Mucosa of descending colon (tissue), 3 donors: ENCODE measurements at places on chromosomes 2 and 18.
A peak's percentile ranks its signal among the peaks of the same experiment; 100 is the strongest.

DNA sequence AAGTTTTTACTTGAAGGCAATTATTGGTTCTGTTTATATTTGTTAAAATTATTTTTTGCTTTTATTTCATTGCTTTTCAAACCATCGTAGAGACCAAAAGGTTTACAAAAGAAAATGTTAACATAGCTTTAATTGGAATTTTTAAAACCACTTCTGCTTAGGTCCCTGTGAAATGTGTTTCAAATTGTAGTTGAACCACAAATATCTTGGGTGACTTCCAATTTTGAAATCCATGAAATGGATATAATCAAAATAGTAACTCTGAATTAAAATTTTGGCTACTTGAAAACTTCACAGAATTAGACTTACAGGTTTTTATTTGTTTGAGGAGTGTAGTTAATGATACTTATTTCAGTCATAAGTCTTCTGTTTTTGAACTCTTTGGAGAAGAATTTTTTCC is 3.1 kb upstream of the SPAG16 start:
- no peak for DNase-seq

- DNase-seq, result no peak
These were observed 1.2 kb downstream of the TNS1 start for GRCh38 chr2:218001629-218002028.

DNA sequence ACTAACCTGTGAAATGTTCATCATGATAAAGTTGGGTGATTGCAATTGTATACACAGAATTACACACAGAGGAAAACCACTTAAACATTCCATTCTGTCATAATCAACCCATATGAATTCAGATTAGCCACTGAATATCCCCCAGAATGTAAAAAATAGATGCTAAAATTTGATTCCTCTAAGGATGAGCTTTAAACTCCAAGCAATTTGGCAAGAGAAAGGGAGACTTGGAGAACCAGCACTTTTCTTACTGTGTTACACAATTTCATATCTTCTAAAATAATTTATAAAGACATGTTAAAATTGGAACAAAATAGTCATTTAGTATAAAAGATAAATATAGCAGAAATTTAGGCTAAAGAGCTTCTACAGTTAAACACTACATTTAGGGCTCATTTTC is 146.3 kb upstream of the LMAN1 start:
- no peak for DNase-seq

- no peak for DNase-seq
These were observed 97.6 kb downstream of the POLE4 start for GRCh38 chr2:75055820-75056675.

DNA sequence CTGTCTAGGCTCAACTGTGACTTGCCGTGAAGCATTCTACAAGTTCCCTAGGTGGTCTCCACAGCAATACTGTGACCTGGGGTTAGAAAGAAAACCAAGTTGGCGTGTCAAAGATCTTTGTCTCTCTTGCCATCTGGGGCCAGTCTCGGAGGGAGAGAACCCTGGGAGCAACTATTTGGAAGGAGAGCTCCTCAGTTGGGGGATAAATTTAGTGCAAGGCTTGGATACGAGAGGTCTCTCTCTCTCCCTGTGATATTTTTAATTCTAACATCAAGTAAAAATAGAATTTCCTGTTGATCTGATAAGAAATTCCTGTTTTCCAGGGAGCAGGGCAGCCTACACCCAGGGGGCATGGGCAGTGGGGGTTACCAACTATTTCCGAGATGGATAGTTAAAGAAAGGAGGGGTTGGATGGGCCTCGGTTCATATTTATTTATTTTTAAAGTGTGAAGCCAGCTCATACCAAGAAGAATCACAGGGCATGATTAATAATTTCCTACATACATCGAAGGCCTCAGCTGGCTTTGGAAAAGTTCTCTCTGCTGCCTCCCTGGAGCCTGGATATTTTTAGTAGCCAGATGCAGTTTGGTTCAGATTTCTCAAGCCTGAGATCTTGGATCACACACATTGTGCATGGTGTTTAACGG is 62.8 kb downstream of the EHD3 start:
- DNase-seq, result no peak

DNA sequence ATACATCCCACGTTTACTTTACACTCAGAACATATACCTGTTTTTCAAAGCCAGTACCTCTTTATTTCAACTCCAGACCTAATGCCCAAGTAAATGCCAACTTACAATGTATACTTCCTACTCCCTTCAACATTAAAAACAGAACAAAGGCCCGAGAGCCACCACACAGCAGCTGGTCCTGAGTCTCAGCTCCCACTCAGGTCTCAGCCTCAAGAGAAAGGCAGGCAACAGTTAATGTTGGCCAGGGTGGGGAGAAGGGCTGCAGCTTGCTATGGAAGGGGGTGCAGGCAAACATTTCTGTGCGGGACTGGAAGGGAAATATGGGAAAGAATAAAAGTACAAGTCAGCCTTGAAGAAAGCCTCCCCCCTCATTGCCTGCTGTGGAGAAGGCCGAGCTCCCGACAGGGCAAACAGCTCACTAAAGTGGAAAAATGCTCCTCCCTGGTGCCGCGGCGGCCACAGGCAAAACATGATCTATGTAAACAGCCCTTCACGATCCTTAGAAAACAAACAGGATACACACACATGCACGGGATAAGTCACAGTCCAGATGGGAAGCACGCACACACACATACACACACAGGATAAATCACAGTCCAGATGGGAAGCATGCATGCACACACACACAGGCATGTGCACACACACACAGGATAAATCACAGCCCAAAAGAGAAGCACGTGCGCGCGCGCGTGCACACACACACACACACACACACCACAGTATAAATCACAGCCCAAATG is 67.4 kb downstream of the ADNP2 start:
- no peak for DNase-seq

DNA sequence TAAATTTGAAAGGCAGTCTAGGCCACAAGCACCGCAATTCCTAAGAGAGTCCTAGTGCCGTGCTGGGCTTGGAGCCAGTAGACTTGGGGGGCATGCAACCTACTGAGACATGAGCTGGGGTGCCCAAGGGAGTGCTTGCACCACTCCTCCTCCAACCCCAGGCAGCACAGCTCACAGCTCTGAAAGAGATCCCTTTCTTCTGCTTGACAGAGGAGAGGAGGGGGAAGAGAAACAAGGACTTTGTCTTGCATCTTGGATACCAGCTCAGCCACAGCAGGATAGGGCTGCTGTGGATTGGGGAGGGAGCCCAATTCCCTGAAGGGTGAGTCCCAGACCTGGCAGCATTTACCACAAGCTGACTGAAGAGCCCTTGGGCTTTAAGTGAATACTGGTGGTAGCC is 134.6 kb downstream of the TMEM131 start:
- DNase-seq, result no peak

- DNase-seq, result no peak
These were observed 64.4 kb downstream of the EML6 start for GRCh38 chr2:54787755-54788366.

- no peak for DNase-seq
These were observed 31.8 kb upstream of the INPP4A start for GRCh38 chr2:98412751-98413458.

DNA sequence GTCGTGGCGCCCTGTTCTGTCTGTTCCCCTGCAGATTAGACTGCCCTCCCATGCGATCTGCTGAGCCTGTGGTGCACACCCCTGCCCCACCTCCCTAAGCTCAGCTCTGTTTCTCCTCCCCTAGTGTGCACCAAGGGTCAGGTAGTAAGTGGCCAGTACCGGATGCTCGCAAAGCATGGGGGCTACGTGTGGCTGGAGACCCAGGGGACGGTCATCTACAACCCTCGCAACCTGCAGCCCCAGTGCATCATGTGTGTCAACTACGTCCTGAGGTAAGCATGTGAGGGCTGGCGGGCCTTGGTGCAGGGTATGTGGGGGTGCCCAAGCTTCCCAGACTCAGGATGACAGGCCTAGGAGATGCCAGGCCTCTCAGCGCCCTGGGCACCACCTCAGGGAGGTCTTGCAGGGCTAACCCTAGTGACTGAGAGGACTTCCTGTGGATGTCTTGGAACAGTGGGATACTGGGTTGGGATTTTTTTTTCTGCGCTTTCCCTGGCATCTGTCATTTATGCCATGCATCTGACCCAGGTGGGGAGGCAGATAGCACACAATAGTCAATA is 78.4 kb downstream of the EPAS1 start:
- no peak for DNase-seq

DNA sequence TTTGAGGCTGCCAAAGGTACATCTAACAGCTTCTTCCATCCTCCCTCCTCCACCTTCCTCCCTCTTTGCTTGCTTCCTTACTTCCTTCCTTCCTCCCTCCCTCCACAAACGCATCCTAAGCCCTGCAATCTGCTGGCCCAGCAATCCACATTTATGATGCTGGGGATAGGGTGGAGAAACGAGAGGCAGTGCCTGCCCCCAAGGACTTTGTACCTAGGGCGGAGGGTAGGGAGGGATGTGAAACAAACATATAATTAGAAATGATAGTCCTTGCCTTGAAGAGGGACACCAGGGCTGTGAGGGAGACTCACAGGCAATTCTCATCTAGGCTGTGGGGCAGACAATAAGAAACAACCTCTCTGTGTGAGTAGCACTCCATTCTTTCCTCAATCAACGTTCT is 188.3 kb downstream of the ANKRD30B start:
- DNase-seq, result peak; percentile 77

- no peak for DNase-seq
These were observed 513.9 kb upstream of the NETO1 start for GRCh38 chr18:73381699-73382036.

GRCh38 chr2:242034996-242035814 is 165.7 kb downstream of the RTP5 start:
- DNase-seq, result no peak

DNA sequence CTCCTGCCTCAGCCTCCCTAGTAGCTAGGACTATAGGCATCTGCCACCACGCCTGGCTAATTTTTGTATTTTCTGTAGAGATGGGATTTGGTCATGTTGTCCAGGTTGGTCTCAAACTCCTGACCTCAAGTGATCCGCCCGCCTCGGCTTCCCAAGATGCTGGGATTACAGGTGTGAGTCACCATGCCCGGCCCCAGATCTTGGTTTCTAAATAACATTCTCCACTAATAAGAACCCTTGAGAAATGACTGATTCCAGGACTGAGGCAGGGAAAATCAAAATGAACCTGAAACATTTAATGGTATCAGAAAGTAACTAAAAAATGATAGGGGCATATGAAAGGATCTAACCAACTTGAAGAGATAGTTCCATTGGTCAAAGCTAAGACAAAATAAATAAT is 34.0 kb downstream of the BMPR2 start:
- no peak for DNase-seq

- no peak for DNase-seq
These were observed 20.5 kb downstream of the APLF start for GRCh38 chr2:68487773-68488355.

DNA sequence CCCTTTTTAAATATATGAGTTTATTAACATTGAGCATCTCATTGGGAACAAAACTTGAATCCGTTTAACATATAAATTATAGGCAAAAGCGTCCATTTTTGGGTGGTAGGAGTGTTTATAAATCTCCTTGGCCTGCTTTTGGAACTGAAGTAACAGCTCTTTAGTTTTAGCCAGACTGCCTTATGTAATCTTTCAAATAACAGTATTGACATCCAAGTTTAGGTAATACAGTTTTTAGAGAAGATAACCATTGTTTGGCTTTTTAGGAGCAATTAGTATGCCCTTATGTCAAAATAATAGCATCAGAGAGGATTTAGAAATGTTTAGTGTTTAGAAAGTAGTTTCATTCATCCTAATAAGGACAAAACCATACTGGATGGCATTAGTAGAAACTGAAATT is 361.9 kb downstream of the ARHGAP15 start:
- no peak for DNase-seq

- no peak for DNase-seq
These were observed 61.0 kb downstream of the LPIN1 start for GRCh38 chr2:11807156-11808015.

DNA sequence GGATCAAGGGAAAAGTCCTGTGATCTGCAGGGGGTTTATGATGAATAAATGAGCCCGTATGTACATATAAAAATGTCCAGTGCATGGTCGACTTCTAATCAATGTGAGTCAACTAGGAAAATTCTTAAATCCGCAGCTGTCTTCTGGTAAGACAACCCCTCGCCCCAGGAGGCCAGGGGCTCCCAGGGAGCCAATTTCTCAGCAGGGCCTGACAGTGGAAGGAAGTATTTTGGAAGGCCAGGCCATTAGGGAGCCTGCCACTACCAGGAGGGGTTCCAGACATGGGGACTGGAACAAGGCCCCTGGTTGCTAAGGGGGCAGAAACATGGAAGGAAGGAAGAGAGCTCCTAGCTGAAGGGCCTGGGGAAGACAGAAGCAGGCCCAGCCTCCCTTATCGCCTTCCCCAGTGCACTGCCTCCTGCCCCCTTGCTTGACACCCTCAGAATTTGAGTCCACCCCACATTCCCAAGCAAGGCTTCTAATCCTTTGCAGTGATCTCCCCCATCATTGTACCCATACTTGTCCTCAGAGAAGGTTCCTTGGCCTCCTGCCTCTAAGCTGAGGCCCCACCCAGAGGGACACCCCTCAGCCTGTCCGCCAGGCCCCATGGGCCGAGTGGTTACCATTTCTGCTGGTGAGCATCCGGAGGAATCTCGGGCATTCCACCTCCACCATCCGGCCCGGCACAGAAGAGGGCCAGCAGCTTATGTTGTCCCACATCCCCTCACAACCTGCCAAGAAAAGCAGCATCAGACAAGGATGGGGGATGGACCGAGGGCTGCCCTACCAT is 45.9 kb downstream of the SCTR start:
- DNase-seq, result no peak

DNA sequence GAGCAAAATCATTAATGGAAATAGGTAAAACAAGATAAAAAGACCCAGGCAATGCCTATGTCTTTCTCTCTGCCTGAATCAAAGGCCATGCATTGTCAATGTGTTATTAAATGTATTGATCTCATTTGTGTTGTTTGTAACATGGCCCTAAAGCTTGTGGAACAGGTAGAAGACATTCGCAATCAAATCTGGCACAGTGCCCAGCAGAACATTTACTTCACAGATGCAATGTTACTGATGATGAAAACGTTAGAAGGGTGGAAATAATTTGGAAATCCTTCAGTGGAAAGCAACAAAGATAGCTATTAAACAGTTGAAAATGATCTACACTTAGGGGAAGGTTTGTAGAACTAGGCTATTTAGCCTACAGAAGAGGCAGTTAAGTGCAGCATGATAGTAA is 368.2 kb downstream of the EPHA4 start:
- no peak for DNase-seq

DNA sequence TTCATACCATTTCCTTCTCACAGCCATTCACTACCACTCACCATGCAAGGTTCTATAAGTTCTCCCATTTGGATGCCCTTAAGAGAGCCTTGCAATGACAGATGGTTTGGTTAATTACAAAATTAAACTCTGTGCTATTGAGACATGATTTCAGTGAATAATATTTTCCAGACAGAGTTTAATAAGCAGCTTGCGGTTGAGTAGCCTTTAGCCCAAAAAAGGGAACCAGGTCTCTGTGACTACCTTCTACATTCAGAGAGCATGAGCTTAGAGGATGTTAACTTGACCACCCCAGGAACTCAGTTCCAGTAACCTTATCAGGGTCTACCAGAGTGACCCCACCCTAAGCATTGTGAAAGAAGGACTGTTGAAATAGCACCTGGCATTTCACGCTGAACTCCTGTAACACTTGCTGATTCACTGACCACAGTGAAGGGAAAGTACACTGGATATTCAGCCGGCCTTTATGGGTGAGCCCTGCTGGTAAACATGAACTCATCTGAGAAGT is 1173.1 kb upstream of the ZEB2 start:
- no peak for DNase-seq

- peak; percentile 20 for DNase-seq
These were observed 55.5 kb upstream of the HS6ST1 start for GRCh38 chr2:128374001-128374710.
